ENCODE measurements at places on chromosomes 5 and 9.
A peak's percentile ranks its signal among the peaks of the same experiment; 100 is the strongest.

- DNase-seq = no peak
These were observed 86.1 kb upstream of the PTPN3 start for GRCh38 chr9:109584205-109584604.

GRCh38 chr5:66529182-66529581 lies 67.0 kb upstream of the MAST4 start:
- DNase-seq = no peak

GRCh38 chr5:90473396-90474234 lies 956 bp downstream of the MBLAC2 start:
- peak; percentile 0 for DNase-seq

GRCh38 chr5:8381972-8382371 lies 513.0 kb downstream of the MTRR start:
- DNase-seq = no peak

DNA sequence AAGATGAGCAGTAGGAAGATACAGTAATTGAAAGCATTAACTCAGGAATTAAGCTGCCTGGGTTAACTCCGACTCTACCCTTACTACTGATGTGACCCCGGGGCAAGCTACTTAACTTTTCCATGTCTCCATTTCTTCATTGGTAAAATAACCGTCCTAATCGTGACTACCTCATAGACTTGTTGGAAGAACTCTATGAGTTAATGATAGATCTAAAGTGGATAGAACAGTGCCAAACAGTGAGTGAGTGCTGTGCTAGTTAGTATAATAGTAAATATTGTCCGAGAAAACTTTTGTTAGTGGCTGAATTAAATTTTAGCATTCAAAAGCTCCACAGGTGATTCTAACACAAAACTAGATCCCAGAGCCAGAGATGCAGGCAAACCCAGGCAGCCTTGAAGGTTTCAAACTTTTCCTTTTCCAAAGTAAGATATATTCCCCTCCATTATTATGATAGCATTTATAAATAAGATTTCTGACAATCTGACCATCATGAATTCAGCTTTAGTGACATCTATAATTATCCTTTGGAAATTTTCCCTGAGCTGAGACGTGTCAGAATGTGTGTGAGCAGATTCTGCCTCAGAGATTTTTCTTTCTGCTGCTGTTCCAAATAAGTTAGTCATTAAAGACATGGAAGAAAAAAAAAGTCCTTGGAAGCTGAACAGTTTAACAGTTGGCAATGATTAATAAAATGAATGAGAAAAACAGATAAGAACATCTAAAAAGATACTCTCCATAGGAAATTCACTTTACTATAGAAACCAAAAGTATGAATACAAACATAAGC lies 369.5 kb downstream of the PRELID2 start:
- no peak for DNase-seq

DNA sequence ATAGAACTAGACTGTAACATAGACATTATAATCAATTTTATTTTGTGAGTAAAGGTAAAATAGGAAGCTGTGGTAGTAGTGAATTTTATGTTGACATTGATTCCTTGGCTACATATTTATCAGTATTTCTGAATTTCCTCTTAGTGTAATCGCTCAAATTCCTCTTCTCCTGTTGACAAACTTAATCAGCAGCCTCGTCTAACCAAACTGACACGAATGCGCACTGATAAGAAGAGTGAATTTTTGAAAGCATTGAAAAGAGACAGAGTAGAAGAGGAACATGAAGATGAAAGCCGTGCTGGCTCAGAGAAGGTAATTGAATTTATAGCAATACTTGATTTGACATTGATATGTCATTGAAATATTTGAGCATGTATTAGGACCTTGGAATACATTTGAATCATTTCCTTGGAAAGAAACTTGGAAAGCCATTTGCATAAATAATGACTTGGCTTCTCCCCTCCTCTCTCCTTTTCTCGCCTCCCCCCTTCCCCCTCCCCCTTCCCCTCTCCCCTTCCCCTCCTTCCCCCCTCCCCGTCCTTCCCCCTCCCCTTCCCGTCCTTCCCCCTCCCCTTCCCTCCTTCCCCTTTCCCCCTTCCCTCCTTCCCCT lies 75.5 kb downstream of the GPBP1 start:
- no peak for DNase-seq

- peak; percentile 7 for DNase-seq
These were observed 767 bp downstream of the RALGPS1 start for GRCh38 chr9:126915281-126915816.

GRCh38 chr5:116469631-116470030 lies 105.0 kb downstream of the SEMA6A start:
- no peak for DNase-seq

DNA sequence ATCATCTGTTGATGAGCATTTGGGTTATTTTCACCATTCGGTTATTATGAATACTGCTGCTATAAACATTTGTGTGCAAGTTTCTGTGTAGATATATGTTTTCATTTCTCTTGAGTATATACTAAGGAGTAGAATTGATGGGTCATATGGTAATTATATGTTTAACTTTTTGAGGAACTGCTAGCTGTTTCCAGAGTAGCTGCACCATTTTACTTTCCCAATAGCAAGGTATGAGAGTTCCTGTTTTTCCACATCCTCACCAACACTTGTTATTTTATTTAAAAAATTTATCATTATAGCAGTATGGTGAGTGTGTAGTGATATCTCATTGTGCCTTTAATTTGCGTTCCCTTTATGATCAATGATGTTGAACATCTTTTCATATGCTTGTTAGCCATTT lies 29.2 kb downstream of the CD14 start:
- no peak for DNase-seq

GRCh38 chr9:114221706-114222465 lies 66.5 kb downstream of the COL27A1 start:
- DNase-seq = no peak

- DNase-seq = no peak
These were observed 514 bp downstream of the STOML2 start for GRCh38 chr9:35102465-35102768.

- DNase-seq = no peak
These were observed 370.6 kb downstream of the NTRK2 start for GRCh38 chr9:85040146-85040545.

- no peak for DNase-seq
These were observed 56.4 kb upstream of the DAPK1 start for GRCh38 chr9:87441251-87441650.

DNA sequence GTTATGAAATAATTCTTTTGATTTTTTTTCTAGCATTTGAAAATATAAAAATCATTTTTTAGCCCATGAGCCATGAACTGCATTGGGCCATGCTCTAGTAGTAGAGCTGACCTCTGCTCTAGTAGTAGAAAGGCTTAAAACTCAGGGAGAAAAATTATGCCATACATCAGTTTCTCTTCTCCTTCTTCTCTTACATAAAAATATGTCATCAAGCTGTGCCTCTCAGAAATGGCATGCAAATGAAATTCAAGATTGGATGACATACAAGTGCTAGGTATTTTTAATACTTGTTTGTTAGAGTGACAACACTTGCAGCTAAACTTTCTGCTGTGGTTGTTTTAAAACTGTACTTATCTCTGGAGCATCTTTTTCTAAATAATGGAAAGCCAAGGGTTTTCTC lies 42.1 kb upstream of the TMOD1 start:
- DNase-seq = no peak

DNA sequence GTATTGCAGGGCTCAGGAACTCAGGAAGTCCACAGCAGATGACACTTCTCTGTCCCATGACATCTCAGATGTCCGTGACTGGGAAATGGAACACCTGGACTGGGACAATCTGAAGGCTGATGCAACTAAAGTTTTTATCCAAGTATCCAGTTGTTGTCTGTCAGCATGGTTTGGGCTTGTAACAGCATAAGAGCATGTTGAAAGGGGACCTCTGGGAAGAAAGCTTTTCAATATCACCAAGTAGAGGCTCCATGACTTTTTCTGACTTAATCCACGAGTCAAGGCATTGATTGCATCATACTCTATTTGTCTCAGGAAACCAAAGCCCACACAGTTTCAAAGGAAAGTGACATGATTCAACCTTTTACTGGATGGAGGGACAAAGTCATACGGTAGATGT lies 807.7 kb downstream of the MTRR start:
- no peak for DNase-seq

DNA sequence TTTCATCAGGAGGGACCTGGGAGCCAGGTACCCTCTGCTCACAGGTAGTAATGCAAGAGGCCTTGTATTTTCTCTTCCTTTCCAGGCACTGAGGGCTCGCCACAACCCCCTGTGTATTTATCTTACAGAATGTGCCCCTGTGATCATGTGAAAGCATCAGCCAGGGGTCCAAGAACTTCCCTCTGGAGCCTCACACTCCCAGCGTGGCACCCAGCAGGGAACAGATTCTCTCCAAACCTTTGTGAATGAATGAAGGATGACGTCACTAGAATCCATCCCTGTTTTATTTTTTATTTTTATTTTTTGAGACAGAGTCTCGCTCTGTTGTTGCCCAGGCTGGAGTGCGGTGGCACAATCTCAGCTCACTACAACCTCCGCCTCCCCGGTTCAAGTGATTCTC lies 107.3 kb upstream of the IER5L start:
- DNase-seq = no peak

Data from stimulated activated CD8-positive, alpha-beta memory T cell treated with anti-CD3 and anti-CD28 coated beads, Interleukin-7, amount 100 ng/mL, for 1 hour (primary cell).